ENCODE measurements at places on chromosomes 16 and 17.

DNA sequence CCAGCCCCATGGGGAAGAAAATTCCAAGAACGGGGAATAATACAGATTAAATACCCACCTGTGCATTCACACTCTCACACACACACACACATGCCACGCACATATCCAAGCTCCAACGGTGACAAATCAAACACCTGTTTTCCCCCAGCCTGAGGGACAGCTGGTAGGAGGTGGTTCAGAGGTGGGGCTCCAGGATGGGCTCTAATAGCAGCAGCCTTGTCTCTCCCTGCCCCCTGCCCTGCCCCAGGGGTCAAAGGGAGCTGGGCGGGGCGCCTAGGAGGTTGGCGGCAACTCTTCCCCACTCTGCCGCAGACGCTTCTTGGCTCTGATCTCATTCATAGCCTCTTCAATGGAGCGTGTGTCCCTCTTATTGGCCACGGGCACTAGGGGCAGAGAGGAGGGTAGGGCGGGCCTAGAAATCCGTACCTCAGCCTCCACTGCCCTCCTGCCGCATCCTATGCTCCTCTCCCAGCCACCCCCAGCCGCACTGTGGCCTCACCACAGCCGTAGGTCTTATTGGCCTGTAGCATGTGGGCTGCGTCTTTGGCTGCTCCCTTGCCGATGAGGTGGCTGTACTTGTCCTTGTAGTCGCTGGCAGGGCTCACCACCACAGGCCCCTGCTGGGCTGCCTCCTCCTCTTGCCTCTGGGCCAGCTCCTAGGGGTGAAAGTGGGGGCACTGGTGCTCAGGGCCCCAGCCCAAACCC lies 8.2 kb downstream of the SPAG7 start:
- DNase-seq, result no peak

GRCh38 chr17:47698749-47699535 lies 5.0 kb downstream of the TBKBP1 start:
- DNase-seq, result peak; percentile 88

DNA sequence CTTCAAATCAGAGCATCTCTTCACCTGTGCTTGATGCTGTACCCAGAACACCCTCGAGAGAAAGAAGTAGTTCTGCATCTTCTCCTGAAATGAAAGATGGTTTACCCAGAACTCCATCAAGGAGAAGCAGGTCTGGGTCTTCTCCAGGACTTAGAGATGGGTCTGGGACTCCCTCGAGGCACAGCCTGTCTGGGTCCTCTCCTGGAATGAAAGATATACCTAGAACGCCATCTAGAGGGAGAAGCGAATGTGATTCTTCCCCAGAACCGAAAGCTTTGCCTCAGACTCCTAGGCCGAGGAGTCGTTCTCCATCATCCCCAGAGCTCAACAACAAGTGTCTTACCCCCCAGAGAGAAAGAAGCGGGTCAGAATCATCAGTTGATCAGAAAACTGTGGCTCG lies 12.3 kb downstream of the SRRM2 start:
- no peak for DNase-seq

GRCh38 chr16:51938861-51939260 lies 608.1 kb downstream of the TOX3 start:
- DNase-seq, result no peak

DNA sequence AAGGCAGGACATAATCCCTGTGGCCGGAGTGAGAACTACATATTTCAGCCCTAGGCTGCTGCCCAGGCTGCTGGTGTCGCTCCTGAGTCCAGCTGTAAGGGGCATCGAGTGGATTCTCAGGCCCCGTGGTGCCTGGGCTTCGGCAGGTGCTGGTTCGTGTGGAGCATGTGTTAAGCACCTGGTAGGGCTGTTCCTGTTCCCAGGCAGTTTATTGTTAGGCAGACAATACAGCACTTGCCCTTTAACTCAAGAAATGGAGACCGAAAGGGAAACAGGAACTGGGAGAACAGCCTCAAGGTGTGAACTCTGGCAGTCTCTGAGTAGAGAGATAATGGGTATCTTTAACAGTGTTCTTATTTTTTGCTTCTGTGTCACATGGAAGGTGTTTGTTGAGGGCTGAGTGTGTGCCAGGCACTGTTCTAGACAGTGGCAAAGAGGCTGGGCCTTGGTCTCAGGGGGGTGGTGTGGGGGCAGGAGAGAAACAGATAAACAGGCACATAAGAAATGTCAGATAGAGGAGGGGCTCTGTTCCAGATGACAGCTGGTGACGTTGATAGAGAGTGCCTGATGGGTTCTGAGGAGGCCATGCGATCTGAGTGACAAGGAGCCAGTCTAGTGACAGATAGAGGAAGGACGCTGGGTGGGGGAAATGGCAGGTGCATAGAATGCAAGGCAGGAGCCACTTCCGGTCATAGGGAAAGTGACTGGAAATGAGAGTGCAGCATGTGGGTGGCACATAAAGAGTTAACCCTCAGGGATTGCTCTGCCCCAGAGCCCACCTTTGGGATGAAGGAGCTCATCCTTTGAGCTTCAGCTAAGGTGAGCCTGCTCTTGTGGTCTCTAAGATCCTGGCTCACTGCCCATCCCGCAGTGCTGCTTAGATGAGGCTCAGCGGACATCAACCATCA lies 33.8 kb downstream of the EPN2 start:
- no peak for DNase-seq

DNA sequence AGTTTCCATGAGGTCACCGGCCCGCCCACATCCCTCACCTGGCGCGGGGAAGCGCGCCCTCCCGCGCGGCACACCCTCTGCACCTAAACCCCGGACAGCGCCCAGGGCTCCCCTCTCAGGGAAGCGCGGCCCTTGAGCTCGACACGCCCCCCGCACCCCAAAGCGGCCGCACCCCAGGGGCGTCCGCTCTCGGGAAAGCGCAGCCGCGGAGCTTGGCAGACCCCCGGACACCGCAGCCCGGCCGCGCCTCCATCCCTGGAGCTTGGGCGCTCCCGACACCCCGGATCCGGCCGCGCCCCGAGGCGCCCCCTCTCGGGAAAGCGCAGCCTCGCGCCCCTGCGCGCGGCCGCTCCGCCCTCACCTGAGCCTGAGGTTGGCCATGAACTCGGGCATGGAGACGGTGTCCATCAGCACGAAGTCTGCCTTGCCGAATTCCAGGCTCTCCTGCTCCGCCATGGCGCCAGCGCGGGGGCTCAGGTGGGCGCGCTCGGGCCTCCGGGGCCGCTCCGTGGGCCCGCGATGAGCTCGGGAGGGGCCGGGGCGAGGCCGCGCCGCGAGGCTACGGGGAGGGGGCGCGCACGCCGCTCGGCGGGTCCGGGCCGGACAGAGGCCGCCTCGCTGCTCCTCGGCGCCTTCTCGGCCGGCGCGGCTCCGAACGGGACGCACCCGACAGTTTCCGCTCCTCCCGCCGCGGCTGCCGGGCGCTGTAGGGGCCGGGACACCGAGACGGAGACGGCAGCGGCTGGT lies at the start of gene MYO1D:
Gene MYO1D, minus strand, starts transcription at position 708 of the 747 bp plus-strand sequence. Its CDS starts 252 bp downstream, at position 456.
- peak; percentile 71 for DNase-seq

Measured in stimulated activated CD4-positive, alpha-beta T cell treated with anti-CD3 and anti-CD28 coated beads, Interleukin-4, amount 100 ng/mL, for 1 hour (primary cell).